CD4-positive, alpha-beta T cell treated with Interleukin-12 subunit alpha and Interleukin-12 subunit beta, for 1 hour (primary cell): ENCODE measurements at places on chromosomes 6 and 20.

- DNase-seq: no peak
These were observed 5.5 kb upstream of the NTSR1 start for GRCh38 chr20:62702895-62703852.

DNA sequence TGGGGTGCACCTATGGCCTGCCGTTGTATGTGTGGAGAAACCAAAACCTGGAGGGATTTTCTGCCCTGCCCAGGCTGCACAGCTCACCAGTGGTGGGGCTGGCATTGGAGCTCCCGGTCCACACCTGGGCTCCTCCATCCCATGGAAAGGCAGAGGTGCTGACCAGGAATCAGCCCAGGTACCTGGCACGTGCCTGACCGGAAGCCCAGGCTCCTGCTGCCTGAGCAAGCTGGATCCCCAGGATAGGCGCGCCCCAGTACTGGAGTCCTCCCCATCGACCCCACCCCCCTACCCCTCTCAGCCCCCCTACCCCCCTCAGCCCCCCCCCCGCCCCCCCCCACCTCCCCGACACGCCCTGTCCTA is 39.9 kb upstream of the HMGA1 start:
- no peak for DNase-seq

- DNase-seq: no peak
These were observed 178.2 kb downstream of the CDH4 start for GRCh38 chr20:61430228-61430624.

GRCh38 chr6:19479551-19479950 is 357.6 kb upstream of the ID4 start:
- no peak for DNase-seq

GRCh38 chr20:63402181-63402859 is 41.2 kb upstream of the CHRNA4 start:
- DNase-seq: no peak

GRCh38 chr20:328027-328974 is 2.9 kb downstream of the SOX12 start:
- no peak for DNase-seq
